ENCODE measurements at places on chromosomes 11 and 22. TPM values are rescaled to one million over a fixed set of nuclear protein-coding genes. Genes with fewer than 3 reads are reported as not detected.

CLMP gene
- total RNA-seq = 24.3 TPM

P2RX3 gene
- total RNA-seq = not detected

KIAA1671 gene
- 7.3 TPM for total RNA-seq

MOGAT2 gene
- total RNA-seq = not detected

GRK3 gene
- 12.1 TPM for total RNA-seq

ZNF280A gene
- 0.15 TPM for total RNA-seq

DNA sequence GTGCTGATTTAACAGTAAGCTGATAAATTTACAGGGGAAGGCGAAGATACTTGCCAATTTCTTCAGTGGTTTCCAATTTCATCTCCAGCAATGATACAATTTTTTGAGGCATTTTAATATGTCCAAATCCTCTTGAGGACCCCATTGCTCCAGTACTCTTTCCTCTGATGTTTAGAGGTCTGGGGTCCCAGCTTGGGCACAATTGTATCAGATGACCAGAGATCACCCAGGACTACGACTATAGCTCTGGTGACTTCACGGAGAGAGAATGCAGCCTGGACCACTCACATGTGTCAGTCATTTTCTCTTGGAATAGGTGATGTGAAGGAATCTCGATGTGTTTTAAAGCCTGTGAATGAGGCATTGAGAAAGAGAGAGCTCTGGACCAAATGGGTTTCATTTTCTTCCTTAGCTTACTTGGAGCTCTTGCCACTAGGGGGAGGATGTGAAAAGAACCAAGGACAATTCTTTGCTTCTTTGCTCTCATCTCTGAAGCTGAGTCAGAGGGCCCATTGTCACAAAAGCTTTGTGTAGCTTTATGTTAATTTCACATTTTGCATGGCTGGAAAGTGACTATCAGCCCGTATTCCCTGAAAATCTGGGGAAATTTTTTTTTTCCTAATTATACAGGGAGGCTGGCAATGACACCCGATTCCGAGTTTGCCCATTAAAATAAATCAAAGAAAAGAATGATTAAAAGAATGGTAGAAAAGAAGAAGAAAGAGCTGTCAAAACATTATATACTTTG is 6.7 kb upstream of the CCDC90B start:
- DNase-seq = peak; percentile 37

DNA sequence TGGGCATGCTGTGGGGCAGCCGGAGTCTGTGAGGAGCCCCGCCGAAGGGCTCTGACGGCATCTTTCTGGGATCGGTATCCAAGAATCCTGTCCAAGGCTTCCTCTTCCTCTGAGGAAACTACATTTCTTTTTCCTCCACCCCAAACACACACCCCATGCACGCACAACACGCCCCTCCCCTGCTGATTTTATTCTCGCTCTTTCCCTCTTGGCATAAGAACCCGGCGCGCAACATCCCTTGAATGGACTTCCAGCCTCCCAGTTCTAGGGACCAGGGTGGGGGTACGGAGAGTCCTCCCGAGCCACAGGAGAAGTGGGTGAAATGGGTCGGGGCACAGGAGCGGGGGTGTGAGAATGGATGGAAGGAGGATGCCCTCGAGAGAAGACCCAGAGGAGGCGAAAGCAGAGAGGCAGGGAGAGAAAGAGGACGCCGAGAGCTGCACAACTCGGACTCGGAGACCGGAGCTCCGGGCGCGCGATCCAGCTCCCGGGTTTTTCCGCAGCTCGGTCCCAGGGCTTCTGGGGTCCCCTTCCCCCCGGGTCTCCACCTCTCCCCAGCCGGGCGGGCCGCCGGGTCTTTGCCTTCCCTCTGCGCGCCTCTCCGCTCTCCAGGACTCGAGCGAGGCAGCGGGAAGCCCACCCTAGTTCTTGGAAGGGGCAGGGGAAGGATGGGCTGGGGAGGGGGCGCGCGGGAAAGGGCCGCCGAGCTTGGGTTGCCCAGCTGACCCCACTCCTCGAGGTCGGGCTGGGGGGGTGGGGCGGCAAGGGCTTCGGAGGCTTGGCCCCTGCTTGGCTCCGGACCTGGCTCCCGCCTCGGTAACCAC is 1.5 kb upstream of the LARGE1 start:
- peak; percentile 93 for DNase-seq

GRCh38 chr11:14542324-14542723 is 22.1 kb upstream of the PSMA1 start:
- no peak for DNase-seq

GRCh38 chr11:2913776-2914175 is 15.4 kb downstream of the PHLDA2 start:
- DNase-seq = no peak

GRCh38 chr22:47031628-47031915 is 269.1 kb downstream of the TBC1D22A start:
- no peak for DNase-seq

DNA sequence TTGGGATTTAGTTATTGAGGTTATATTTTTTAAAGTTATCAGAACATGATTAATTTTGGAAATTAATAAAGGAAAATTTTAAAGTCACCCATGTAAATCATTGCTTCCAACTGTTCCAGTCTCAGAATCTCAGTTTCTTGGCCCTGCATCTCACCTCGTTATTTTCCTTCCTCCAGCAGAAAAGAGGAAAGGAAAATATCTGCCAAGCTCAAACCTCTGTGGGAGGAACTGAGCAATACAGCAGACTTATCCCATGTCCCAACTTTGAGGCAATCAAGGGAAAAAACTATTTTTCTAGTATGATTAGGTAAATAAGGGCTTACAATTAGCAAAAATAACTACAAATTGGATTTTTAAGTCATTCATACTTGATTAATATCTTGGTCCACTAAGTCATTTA is 30.1 kb downstream of the ELMOD1 start:
- DNase-seq = no peak

GRCh38 chr11:45472716-45473317 is 186.7 kb upstream of the SYT13 start:
- DNase-seq = no peak

DNA sequence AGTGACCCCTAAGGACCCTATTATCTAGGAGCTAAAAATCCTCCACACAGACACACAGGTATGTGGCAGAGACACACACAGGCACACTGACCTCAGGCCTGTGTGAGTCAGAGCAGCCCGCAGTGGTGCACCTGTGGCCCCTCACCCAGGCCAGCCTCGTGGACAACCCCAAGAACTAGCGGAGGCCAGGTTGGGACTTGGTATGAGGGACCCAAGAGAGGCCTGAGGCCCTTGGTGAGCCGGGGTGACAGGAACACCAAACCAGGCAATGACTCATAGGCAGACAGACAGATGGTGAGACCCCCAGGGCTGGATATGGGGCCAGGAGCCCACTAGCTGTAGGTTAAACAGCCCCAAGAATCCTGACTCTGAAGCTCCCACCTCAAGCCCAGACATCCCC is 6.0 kb downstream of the CASTOR1 start:
- DNase-seq = no peak

- no peak for DNase-seq
Measured at GRCh38 chr22:31585161-31585859, 76.7 kb downstream of the PISD start.

DNA sequence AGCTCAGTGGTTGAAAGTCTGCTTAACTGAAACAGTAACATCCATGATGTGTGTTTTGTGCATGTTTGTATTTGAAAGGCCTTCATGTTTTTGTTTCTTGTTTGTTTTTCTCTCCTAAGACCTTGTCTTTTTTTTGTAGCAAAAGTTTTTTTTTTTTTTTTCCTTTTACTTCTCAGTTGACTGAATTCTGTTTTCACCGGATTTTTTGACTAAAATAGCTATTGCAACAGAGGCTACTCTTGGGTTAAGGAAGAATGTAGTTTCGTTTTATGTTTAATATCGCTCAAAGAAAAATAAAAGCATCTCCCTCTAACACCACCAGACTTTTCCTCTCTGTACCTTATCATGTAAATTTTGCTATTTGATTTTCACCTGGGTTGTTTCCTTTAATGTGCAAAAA is 15.1 kb downstream of the APOL6 start:
- no peak for DNase-seq

DNA sequence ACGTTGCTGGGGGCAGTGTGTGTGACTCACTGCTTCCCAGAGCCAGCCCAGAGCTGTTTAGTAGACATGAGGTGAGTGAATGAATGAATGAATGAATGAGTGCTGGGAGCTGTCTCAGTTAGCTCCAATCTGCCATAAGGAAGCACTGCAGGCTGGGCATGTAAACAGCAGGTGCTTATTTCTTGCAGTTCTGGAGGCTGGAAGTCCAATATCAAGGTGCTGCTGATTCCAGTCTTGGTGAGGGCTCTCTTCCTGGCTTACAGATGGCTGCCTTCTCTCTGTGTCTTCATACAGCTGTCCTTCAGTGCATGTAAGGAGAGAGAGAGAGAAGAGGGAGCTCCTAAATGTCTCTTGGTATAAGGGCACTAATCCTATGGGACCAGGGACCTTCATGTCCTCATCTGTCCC is 4.1 kb downstream of the C11orf21 start:
- DNase-seq = no peak

- peak; percentile 2 for DNase-seq
Measured at GRCh38 chr11:106585061-106585460, 433.2 kb downstream of the GUCY1A2 start.

- peak; percentile 91 for DNase-seq
Measured at GRCh38 chr11:390175-390574, 3.8 kb upstream of the PKP3 start.

DNA sequence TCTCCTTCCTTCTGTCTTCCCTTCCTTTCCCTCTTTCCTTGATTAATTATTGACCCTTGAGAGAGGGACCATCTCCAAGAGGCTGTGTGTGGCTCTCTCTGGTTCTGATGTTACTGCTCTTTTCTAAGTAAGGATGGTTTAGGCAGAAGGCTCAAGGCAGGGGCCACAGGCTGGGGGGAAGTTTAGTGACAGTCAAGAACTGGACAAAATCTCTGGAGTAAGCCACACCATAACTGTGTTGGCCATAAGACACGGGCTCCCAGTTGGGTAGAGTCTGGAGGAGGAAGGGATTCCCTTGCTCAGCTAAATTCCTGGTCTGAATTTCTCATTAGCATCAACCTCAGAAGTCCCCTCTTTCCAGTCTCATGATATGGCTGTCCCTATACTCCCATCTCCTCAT is 74.7 kb downstream of the BUD13 start:
- no peak for DNase-seq

- no peak for DNase-seq
Measured at GRCh38 chr22:17811119-17811518, 36.9 kb upstream of the BID start.

DNA sequence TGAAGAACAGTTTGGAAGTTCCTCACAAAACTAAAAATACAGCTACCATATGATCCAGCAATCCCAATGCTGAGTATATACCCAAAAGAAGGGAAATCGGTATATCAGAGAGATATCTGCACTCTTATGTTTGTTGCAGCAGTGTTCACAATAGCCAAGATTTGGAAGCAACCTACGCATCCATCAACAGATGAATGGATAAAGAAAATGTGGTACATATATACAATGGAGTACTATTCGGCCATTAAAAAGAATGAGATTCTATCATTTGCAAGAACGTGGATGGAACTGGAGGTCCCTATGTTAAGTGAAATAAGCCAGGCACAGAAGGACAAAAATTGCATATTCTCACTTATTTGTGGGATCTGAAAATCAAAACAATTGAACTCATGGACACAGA is 46.5 kb downstream of the XRRA1 start:
- DNase-seq = no peak

DNA sequence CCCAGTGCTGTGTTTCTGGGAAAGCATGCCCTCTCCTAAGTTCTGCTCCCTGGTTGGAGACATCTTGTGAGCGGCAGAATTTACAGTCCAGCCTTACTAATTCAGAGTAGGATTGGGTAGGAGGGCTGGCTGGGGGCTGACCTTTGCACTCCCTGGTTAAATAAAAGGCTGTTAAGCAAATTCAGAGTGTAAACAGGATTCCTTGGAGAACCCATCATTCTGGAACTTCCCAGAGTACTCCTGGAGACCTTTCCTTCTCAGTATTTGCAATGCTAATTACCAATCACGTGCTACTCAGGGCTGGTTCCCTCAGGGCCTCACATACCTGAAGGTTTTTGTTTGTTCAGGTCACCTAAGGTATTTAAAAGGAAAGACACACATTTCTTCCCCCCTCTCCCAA is 340.2 kb downstream of the TBC1D22A start:
- peak; percentile 84 for DNase-seq

DNA sequence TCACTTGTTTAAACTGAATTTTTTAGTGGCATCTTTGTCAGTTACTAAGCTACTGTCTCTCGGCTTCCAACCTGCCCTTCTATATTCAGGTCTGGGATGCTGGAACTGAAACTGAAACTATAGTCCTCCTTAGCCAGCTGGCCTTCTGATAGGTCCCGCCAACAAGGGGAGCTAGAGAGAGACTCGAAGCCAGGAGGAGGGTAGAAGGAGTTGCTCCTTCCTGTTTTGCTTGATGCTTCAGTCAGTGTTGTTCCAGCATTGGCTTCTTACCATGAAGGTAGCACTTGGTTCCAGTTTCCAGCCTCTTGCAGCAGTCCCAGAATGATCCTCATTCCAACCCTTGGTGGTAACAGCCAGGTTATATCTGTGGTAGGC is 32.9 kb upstream of the HORMAD2 start:
- DNase-seq = peak; percentile 72

- peak; percentile 99 for DNase-seq
Measured at GRCh38 chr22:50544078-50544745, 1.5 kb upstream of the KLHDC7B start.

- no peak for DNase-seq
Measured at GRCh38 chr11:11476499-11476898, 123.4 kb upstream of the CSNK2A3 start.

DNA sequence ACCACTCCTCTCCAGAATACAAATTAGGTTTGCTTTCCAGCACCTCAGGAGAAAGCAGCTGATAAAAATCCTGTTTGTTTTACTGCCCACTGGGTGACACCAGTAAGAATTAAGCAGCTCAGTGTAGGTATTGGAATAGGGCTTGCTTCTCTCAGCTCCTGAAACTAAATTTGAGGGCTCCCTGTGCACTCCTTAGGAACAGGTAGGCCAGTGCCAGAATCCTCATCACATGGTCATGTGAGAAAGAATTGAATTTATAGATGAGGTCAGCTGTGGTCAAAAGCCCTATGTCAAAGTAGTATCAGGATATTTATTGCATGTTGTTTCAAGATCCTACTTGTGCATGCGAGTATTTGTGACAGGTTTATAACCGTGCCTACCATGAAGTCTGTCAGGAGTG is 1.0 kb downstream of the PRSS23 start:
- no peak for DNase-seq

DNA sequence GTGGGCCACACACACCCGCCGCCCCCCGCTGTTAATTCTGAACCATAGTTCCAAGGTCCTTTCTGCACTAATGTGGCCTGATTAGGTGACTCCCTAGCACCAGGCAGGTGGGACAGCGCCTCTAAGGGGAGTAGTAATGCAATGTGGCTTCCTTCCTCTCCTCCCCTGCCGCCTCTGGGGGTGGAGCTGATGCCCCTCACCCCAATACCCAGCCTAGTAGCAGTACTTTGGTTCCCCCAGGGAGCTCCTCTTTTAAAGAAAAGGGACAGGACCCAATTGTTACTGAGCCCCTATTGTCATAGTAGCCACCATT is 14.4 kb downstream of the RTN4RL2 start:
- DNase-seq = peak; percentile 76

Data from H7 (cell line).